Bronchus fibroblast of lung (primary cell): ENCODE measurements at places on chromosomes 2 and 18. TPM values are rescaled to one million over a fixed set of nuclear protein-coding genes. Genes with fewer than 3 reads are reported as not detected.

Gene DPP4
- total RNA-seq: 5.9 and 7.4 TPM in 2 replicates

Gene GKN1
- total RNA-seq: not detected in 2 replicates

Gene CTAGE1
- total RNA-seq: not detected in 2 replicates

Gene C2orf49
- total RNA-seq: 7.9 and 9.9 TPM in 2 replicates

Gene PAX8
- total RNA-seq: 0.17 and 0.45 TPM in 2 replicates

Gene ING5
- total RNA-seq: 20.2 and 22.0 TPM in 2 replicates

Gene CBLN2
- not detected in 2 replicates for total RNA-seq

Gene MROH2A
- total RNA-seq: not detected in 2 replicates

Gene CYP26B1
- not detected in 2 replicates for total RNA-seq

Gene FLACC1
- not detected in 2 replicates for total RNA-seq

Gene PRKAG3
- not detected in 2 replicates for total RNA-seq

Gene CCBE1
- 52.3 and 55.1 TPM in 2 replicates for total RNA-seq

Gene ACTR1B
- 62.2 and 68.2 TPM in 2 replicates for total RNA-seq

Gene ANKRD12
- total RNA-seq: 4.0 and 4.5 TPM in 2 replicates

Gene FARSB
- 33.0 and 33.3 TPM in 2 replicates for total RNA-seq

Gene SNORC
- total RNA-seq: 1.5 and 9.9 TPM in 2 replicates

Gene ERBB4
- total RNA-seq: not detected in 2 replicates

Gene CYBRD1
- total RNA-seq: 38.7 and 40.5 TPM in 2 replicates

Gene INHA
- total RNA-seq: not detected in 2 replicates

Gene CDK15
- 15.0 and 18.3 TPM in 2 replicates for total RNA-seq

Gene CELF4
- total RNA-seq: not detected in 2 replicates

Gene TDRD15
- total RNA-seq: not detected in 2 replicates

Gene HJURP
- total RNA-seq: 39.4 and 40.5 TPM in 2 replicates

Gene QPCT
- 1.0 and 1.5 TPM in 2 replicates for total RNA-seq

Gene VIT
- not detected in 2 replicates for total RNA-seq

Gene GALR1
- total RNA-seq: not detected in 2 replicates

Gene MYOM1
- 0.15 TPM in 1 of 2 replicates, not detected in the other for total RNA-seq

Gene RABL2A
- 2.9 and 5.4 TPM in 2 replicates for total RNA-seq

Gene ERFE
- 4.2 TPM in 2 replicates for total RNA-seq

Gene LYPD1
- 0.34 and 1.2 TPM in 2 replicates for total RNA-seq

Gene TMEM247
- total RNA-seq: not detected in 2 replicates

Gene SERPINB12
- total RNA-seq: not detected in 2 replicates

Gene AKAIN1
- total RNA-seq: not detected in 2 replicates

Gene CYRIA
- 0.74 and 1.0 TPM in 2 replicates for total RNA-seq

Gene KYNU
- 1.0 and 1.3 TPM in 2 replicates for total RNA-seq

Gene HOXD9
- total RNA-seq: not detected in 2 replicates

Gene KCNG2
- total RNA-seq: 1.9 and 3.9 TPM in 2 replicates

Gene DNAH6
- under 0.01 and 0.34 TPM in 2 replicates for total RNA-seq

Gene CNGA3
- total RNA-seq: not detected in 2 replicates

Gene SLC14A1
- 3.7 and 4.5 TPM in 2 replicates for total RNA-seq

Gene CNDP1
- total RNA-seq: 0.15 TPM in 1 of 2 replicates, not detected in the other

Gene RAB27B
- 1.3 and 3.6 TPM in 2 replicates for total RNA-seq

Gene IWS1
- 27.6 and 32.1 TPM in 2 replicates for total RNA-seq

Gene REG3G
- not detected in 2 replicates for total RNA-seq

Gene NT5C1B
- not detected in 2 replicates for total RNA-seq

Gene SNRPD1
- 14.5 and 21.6 TPM in 2 replicates for total RNA-seq

Gene DTNA
- total RNA-seq: 8.3 and 10.4 TPM in 2 replicates

Gene NGEF
- 1.9 and 2.2 TPM in 2 replicates for total RNA-seq

Gene HAT1
- total RNA-seq: 45.6 and 50.6 TPM in 2 replicates

Gene HDHD2
- 14.3 and 14.9 TPM in 2 replicates for total RNA-seq

Gene IL36RN
- not detected in 2 replicates for total RNA-seq

Gene NAB1
- 8.5 and 9.9 TPM in 2 replicates for total RNA-seq

Gene LRATD1
- 1.0 and 1.3 TPM in 2 replicates for total RNA-seq

Gene CSRNP3
- total RNA-seq: 1.7 and 2.5 TPM in 2 replicates

Gene IL36G
- total RNA-seq: not detected in 2 replicates

Gene RAB12
- 32.9 and 33.3 TPM in 2 replicates for total RNA-seq

Gene SESTD1
- total RNA-seq: 4.6 and 12.3 TPM in 2 replicates
